ENCODE measurements at places on chromosomes 13 and 19.

DNA sequence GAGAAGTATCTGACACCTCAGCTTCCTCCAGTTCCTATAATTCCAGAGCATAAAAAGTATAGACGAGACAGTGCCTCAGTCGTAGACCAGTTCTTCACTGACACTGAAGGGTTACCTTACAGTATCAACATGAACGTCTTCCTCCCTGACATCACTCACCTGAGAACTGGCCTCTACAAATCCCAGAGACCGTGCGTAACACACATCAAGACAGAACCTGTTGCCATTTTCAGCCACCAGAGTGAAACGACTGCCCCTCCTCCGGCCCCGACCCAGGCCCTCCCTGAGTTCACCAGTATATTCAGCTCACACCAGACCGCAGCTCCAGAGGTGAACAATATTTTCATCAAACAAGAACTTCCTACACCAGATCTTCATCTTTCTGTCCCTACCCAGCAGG, 3.1 kb downstream of the KLF5 start:
- DNase-seq = no peak

GRCh38 chr13:101624981-101625380, 172.5 kb downstream of the ITGBL1 start:
- DNase-seq = no peak

DNA sequence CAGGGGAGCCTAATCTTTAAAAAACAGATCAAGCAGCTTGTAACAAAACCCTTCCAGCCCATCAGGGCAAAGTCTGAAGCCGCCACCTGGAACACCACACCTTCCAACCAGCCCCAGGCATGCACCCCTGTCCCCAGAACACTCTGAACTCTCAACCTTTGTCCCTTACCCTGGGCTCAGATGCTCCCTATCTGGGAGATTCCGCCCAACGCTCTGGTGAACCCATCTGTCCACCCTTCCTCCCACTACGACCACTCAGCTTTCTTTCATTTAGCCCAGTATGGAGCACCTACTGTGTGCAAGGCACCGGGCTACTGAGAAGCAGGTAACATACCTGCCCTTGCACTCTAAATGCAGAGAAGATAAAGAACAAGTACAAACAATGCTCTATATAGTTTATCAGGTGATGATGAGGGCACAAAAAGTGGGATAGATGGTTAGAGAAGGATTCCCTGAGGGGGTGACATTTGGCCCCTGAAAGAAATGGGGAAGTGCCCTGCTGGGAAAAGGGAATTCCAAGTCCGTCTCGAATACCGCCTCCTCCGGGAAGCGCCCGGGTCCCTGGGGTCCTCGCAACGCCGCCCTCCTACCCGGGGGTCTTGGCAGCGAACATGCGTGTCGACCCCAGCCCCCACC, 629 bp downstream of the PEPD start:
- DNase-seq = no peak

DNA sequence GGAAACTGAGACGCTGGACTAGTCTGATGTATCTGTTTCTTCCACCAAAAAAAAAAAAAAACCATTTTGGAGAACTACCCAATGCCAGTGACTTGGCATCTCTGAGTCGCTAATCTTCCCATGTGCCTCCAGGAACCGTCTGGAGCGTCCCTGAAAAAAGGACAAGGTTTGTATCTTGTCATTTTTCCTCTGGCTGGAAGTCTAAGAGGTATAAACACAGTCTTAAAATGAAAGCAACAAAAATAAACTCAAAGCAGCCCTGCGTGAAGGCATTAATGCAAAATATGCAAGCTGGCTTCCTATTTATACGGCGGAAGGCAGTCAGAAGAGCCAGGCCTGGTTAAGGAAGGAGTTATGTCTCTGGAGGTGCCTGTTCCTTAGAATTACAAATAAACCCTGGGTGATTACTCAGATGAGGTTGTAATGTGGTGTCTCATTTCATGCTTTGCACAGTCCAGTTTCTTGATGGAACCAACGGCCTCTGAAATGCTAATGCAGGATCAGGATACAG, 20.3 kb downstream of the ACTN4 start:
- DNase-seq = peak; percentile 11

DNA sequence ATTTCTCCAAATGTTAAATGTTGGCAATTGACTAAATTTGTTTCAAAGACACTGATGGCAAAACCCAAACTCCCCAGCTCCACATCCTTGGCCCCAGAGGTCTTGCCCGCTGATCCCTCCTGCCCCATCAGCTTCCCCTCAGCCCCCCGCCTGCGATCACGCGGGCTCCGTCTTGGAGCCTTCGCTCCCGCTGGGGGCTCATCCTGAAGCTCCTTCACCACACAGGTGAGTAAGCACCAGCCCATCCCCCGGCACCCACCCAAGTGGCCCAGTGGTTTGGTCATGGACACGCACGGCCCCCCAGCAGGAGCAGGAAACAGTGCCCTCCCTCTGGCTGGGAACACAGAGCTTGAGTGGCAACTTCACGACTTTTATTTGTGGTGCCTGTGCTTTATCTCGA, 14.9 kb downstream of the EPS8L1 start:
- no peak for DNase-seq

GRCh38 chr13:72303941-72304746, 423.3 kb downstream of the MZT1 start:
- DNase-seq = no peak

- DNase-seq = no peak
These were observed 26.2 kb downstream of the ZNF160 start for GRCh38 chr19:53076984-53077383.

GRCh38 chr13:50334944-50335343, 319.7 kb downstream of the KCNRG start:
- no peak for DNase-seq

- DNase-seq = peak; percentile 76
These were observed 435 bp upstream of the ZNF382 start for GRCh38 chr19:36604656-36605100.

DNA sequence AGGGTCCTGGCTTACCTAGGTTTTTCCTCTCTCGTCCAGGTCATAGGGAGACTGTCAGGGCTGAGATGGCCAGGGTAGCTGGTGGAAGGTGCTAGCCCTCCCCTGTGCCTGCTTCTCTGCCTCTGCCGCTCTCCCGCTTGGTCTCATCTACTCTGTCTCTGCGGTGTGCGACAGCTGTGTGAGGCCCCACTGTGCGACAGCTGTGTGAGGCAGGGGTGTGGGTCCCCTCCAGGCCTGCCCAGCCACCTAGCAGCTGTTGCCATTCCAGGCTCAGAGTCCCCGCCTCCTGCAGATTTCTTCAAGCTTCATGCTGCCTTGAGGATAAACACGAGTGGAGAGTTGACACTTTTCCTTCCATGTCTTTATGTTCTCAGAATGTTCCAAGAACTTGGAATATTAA, 53.0 kb downstream of the ARHGEF7 start:
- no peak for DNase-seq

DNA sequence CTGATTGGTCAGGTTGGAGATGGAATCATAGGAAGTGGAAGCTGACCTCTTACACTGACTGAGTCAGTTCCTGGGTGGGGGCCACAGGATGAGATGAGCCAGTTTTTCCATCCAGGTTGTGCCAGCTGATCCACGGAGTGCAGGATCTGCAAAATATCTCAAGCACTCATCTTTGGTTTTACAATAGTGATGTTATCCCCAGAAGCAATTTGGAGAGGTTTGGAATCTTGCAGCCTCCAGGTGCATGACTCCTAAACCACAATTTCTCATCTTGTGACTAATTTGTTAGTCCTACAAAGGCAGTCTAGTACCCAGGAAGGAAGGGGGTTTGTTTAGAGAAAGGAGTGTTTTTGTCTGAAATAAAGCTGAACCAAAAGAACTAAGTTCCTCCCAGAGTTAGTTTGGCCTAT, 212.8 kb downstream of the SLITRK6 start:
- no peak for DNase-seq

DNA sequence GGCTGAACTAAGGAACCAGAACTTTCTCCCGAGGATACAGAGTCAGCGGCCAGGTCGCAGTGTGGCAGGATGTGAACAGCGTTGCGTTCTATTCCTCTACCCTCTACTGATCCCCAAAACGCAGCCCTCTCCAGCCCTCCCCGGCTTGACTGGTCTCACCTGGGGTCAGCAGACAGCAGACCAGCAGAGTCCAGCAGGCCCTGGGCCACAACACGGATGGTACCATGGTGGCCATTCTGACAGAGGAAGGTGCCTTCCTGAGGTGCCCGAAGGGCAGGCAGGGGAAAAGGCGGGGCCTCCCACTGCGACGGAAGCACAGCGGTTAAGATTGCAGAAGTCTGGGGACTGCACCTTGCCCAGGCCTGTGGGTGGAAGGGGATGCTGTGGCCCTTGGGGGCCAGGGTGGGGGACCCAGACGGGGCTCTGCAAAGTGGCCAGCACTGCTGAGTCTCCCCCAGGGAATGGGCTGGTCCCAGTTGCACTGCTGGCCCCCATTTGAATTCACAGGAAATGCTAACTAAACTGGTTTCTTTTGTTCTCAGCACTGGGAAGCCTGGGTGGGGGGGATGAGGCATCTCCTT, at the start of gene ICAM3:
Gene ICAM3, minus strand, starts transcription at position 245 of the 581 bp plus-strand sequence. Its CDS starts 10 bp downstream, at position 235.
- DNase-seq = peak; percentile 73

- DNase-seq = peak; percentile 68
These were observed 11.0 kb upstream of the CCL25 start for GRCh38 chr19:8041531-8041931.

DNA sequence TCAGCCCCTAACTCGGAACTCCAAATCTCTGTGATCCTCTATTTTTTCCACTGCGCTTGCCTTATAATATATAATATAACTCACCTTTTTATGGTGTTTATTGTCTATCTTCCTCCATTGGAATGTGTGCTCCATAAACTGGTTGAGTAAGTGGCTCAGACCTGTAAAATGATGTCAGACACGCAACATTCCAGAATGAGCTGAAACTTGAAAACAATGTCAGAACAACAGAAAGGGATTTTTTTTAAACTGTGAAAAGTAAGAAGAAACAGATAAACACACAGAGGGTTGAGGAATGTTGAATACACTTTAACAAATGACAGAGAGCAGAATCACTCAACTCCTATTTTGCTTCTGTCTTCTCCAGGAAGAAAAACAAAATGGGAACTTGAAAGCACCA, 19.1 kb upstream of the FAM216B start:
- no peak for DNase-seq

DNA sequence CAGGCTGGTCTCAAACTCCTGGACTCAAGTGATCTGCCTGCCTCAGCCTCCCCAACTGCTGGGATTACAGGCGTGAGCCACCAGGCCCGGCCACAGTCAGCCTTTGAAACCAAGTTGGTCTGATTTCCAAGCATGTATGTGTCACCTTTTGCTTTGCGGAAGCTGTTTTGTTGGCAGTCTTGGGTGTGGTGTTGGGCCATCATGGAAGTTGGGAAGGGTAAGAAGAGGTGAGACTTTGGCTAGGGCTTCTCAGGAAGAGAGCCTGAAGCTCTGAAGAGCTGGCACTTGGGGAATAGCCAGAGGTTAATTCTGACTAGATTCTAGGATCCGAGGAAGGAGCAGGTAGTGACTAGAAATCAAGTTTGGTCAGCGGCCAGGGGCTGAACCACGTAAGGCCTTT, 2.8 kb downstream of the RSPH6A start:
- no peak for DNase-seq

GRCh38 chr13:51330791-51331190, 8.7 kb upstream of the SERPINE3 start:
- peak; percentile 96 for DNase-seq

DNA sequence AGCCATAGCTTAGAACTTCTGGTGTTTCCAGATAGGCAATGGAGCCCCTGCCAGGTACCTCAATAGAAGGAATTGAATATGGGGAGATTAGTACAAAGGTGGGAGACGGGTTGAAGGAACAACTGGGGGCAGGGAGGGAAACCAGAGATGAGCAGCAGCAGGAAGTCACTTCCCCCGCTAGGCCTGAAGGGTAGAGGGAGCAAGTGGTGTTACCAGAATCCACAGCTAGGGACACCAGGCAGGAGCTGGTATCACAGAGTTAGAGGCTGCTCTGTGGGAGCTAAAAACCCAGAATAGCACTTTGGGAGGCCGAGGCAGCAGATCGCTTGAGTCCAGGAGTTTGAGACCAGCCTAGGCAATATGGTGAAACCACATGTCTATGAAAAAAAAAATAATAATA, 15.3 kb upstream of the HNRNPUL1 start:
- DNase-seq = no peak

DNA sequence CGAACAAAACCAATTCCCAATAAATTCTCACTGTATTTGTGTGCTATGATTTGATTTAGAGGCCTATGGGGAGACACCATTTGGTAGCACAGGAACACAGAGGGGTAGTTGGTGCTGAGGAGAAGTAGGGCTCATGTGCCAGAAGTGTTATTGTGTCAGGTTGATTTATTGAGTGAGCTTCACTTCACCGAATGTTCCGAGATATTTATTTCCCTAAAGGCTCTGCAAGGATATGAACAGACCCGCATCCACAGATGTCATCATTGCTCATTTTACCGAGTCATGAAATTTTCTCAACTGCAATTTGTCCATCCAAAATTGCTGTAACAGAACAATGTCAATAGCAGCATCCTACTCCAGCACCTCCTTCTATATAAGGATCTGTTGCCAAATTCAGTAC, 69.5 kb downstream of the DACH1 start:
- no peak for DNase-seq

- no peak for DNase-seq
These were observed 14.4 kb upstream of the GARIN5A start for GRCh38 chr19:50490991-50491472.

- no peak for DNase-seq
These were observed 50.0 kb downstream of the PTPRS start for GRCh38 chr19:5290336-5291262.

DNA sequence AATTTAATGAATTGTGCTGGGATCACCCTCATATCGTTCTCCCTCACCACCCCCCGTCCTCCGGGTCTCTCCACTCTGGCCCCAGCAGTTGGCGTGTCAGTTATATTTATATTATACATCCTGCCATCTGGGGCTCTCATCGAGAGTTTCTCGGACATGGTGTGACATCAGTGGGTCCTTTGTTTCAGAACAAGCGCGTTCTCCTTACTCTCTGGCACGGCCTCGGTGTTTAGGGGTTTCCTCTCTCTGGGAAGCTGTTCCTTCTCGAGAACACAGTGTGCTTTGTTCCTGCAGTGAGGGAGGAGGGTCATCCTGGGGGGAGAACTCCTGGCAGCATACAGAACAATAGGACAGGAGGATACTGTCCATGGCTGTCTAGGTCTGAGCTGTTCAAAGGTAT, 9.8 kb upstream of the MCF2L start:
- DNase-seq = no peak

GRCh38 chr19:45469132-45469944, 1.5 kb downstream of the FOSB start:
- peak; percentile 97 for DNase-seq

- no peak for DNase-seq
These were observed 117.7 kb downstream of the FREM2 start for GRCh38 chr13:38804536-38804935.

Data from KBM-7 (cell line).